ENCODE measurements at places on chromosomes 5 and 9.

DNA sequence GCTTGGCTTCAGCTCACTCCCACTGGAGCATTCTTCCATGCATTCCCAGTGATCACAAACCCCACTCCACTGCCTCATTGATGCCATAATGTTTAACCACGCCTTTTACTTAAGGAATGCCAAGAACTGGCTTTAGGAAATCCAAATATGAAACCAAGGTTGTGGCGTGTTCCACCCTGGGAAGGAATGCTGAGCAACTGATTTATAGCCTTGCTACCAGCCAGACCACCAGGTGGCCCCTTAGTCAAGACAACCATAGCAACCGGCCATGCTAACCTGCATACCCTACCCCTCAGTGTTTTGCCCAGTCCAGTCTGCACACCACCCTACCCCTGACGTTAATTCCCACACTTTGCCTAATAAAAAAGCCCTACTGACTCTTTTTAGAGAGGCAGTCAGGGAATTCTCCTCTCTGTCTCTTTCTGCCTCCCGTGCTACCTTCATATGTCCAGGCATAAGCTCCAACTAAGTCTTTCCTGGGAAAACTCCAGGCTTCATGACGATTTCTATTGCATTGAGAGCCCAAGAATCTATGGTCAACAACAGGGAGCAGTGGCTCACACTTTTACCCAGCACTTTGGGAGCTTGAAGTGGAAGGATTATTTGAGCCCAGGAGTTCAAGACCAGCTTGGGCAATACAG lies 27.0 kb upstream of the PRRC2B start:
- peak; percentile 83 for DNase-seq

- DNase-seq: no peak
These were observed 53.8 kb downstream of the TTC39B start for GRCh38 chr9:15253197-15253596.

- no peak for DNase-seq
These were observed 7.7 kb downstream of the FREM1 start for GRCh38 chr9:14902561-14902960.

DNA sequence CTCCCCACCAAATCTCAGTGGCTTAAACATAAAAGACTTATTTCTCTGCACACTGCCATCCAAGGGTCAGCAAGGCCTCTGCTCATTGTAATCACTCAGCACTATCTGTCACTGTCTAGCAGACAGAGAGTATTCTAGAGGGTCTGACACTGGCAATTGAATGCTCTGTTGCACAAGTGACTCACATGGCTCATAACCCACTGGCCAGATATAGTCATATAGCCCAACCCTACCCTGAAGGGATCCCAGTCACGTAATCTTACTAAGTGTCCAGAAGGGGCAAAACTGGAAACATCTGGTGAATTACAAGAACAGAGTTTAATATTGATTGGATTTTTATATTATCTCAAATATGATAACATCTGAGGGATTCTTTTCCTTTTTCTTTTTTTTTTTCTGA lies 80.7 kb downstream of the TSSK1B start:
- DNase-seq: no peak

DNA sequence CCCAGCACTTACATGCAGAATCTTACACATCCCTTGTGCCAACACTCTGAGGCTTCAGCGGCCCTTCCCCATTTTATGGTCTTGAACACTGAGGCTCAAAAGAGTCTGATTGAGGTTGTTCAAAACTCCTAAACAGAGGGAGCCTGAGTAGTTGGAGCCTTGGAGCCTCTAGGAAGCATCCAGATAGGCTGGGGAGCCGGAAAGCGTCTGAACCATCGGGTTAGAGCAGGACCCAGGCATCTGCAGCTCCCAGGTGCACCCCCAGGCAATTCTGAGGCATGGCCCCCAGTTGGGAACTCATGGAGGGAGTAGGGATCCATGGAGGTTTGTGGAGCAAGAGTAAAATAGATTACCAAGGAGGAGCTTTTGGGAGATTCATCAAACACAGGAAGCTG lies 3.8 kb downstream of the OLFML2A start:
- DNase-seq: no peak

DNA sequence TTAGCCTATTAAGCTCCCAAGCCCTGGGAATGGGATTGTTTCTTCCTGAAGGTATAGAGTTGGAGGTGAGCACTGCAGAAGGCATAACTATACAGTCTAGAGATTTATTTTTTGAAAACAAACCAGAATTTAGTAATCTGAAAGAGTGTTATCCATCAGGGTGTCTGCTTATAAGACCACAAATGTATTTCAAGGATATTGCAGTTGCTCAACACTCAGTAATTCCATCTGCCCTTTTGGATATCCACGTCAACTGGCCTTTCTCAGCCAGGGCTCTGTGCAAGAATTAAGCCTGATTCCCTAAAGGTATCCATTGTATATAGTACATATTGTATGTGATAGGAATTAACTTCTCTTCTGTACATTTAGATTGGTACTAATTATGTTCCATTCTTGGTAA lies 15.0 kb upstream of the IL31RA start:
- no peak for DNase-seq

DNA sequence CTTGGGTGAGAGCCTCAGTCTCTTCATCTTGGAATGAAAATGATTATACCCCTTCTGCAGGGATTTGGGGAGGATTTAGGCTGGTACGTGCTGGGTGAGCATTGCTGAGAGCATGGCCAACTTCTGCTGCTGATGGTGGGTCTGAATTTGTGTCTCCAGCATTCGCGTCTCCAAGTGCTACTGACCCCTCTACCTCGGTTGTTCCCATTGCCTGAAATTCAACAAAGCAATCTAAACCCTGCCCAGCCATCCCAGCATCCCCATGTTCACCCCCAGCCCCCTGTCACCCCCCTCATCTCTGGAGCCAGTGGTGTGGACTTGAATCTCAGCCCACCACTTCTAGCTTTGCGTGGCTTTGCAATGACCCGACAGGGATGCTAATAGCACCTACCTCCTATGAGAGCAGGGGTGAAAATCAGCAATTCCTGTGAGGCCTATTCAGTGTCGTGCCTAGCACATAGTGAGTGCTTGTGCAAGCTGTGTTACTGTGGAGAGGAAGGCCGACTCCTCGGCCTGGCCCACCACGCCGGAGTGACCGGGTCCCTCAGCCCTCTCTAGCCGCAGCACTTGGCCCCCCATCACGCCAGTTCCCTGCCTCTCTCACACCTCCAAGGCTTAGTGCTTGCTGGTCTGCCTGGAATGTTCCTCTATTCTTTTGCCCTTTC lies 43.4 kb upstream of the SH3PXD2B start:
- DNase-seq: no peak

GRCh38 chr5:124156415-124156996 lies 589.9 kb downstream of the ZNF608 start:
- DNase-seq: peak; percentile 90

- DNase-seq: no peak
These were observed 267.5 kb upstream of the TMEM161B start for GRCh38 chr5:88536146-88536545.

DNA sequence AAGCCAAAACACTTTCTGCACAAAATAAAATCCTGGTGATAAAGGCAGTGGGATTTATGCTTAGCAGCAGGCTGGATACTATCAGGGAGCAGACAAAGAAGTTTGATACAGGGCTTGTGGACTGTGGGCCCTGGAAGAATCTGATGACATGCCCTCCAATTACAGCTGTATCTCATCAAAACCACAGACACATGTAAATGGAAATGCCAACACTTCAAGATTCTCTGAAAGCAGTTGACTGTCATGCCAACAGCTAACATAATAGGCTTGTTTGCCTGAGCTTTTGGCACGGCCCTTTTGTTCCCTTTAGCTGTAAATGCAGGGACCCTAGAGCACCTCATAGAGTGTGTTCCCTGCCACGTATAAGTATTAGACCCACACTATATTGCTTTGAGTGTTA lies 114.4 kb downstream of the STK32A start:
- DNase-seq: no peak

DNA sequence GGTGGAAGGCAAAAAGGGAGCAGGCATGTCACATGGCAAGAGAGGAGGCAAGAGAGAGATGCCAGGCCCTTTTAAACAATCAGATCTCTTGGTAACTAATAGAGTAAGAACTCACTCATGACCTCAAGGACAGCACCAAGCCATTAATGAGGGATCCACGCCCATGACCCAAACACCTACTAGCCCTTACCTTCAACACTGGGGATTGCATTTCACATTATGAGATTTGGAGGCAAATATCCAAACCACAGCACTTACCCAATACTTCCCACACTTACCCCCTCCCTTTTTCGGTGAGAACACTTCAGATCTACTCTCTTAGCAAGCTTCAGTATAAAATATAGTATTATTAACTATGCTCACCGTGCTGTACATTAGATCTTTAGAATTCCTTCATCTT lies 41.9 kb downstream of the ZNF354A start:
- DNase-seq: no peak

GRCh38 chr9:131657940-131658339 lies 81.9 kb downstream of the RAPGEF1 start:
- peak; percentile 78 for DNase-seq

- peak; percentile 90 for DNase-seq
These were observed 1.1 kb downstream of the FKBP15 start for GRCh38 chr9:113219969-113220368.

DNA sequence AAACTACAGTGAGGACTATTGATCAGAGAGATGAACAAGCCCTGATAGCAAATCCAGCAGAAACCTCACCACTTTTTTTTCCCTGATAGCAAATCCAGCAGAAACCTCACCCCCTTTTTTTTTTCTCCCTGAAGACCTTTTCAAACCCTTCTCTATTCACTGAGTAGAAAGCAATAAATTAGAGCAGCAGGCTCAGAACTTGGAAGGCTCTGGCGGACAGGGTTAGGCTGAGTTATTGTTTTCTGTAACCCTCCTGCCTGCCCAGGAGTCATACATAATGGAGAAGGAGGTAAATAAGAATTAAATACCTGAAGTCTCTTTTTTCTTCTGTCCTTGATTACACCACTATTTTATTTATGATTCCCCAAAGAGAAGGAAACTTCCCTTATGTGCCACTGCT lies 136.3 kb upstream of the SNX2 start:
- no peak for DNase-seq

DNA sequence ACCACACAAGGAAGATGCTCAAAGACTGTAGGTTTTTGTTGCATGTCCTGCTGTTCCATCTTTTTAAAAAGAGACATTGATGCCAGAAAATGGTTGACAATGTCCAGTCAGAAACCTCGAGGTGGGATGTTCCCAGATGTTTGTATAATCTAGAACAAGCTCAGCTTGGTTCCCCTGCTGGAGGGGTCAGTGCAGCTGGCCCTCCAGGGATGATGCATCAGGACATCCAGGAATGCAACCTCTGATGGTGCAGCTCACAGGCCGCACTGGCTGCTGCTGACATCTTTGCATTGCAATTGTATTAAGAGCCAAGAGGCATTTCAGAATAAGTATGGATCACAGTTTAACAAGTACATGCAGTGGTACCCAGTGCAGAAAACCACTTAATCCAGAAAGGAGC lies 122.4 kb downstream of the MED10 start:
- no peak for DNase-seq

GRCh38 chr5:111461255-111461671 lies 51.1 kb downstream of the STARD4 start:
- DNase-seq: peak; percentile 23

DNA sequence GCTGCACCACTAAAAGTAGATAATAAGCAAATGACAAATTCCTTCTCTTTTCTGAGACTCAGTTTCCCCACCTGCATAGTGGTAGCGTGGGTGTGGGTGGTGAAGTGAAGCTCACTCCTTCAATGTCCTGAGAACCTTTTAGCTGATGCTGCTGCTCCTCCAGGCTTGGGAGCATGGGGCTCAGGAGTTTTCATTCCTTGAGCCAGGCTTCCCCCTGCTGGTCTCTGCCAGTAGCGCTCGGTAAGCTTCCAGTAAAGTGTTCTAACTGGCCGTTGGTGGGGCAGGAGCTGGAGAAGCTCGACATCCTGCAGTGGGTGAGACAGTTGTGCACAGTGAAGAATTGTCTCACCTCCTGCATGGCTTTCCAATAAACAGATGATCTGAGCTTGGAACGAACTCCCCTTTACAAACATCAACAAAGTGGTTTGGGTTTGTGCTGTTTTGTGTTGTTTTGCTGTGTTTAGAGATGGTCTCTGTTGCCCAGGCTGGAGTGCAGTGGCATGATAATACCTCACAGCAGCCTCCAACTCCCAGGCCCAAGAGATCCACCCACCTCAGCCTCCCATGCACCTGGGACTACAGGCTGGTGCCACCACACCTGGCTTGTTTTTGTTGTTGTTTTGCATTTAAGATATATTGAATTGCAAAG lies 34.6 kb downstream of the SPARC start:
- peak; percentile 79 for DNase-seq

DNA sequence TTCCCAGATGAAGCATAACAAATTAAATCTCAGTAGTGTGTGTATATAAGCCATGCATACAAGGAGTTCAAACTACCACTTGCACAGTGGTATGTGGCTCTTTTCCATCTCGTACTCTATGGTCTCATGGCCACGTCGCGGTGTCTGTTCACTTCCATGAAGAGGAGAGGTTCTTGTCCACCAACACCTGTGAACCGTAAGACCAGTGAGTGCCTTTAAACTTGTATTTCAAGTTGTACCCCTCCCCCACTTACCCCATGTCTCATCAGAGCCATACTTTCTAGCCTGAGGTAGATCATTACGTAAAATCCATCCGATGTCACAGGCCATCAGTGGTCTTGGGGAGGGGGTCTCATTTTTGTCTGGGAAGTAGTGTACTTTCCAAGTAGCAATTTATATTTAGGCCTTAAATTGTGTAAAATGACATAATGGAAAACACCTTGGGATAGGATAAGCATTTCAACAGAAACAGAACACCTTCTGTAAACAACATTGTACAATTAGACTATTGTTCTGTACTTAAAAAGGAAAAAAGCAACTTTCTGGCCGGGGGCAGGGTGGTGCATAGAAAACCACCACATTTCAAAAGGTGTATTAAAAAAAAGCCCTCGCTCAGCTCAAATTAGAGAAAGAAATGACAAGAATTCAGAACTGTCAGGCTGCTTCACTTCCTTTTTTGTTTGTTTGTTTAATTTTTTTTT lies 163.0 kb downstream of the SMARCA2 start:
- DNase-seq: no peak

DNA sequence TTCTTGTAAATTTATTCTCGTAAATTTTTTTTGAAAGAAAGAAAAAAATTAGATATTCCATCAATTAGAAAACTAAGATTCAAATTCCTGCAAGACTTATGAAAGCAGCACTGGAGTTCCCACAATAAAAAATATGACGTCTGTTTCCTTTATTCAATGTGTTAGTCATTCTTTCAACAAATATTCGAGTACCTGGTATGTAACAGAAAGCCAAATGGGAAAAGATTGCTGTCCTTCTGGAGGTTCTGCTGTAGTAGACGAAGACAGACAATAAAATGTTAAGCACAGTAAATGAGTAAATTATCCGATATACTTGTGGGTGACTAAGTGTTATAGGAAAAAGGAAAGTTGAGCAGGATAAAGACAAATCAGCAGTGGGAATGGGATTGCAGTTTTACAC lies 92.2 kb downstream of the ADAMTSL1 start:
- DNase-seq: peak; percentile 93

- DNase-seq: no peak
These were observed 21.4 kb downstream of the SNX18 start for GRCh38 chr5:54539001-54539400.

GRCh38 chr5:163503106-163504078 lies 2.0 kb upstream of the MAT2B start:
- peak; percentile 72 for DNase-seq
